ENCODE measurements at places on chromosomes 16 and 17.

GRCh38 chr16:7236824-7237410, 95.7 kb upstream of the RBFOX1 start:
- no peak for DNase-seq

GRCh38 chr17:30222251-30222650, 13.2 kb downstream of the SLC6A4 start:
- no peak for DNase-seq

- DNase-seq: no peak
Observed at GRCh38 chr17:3801792-3802191, 804 bp upstream of the ITGAE start.

GRCh38 chr17:78680436-78680835, 101.6 kb downstream of the CYTH1 start:
- no peak for DNase-seq
